Neural progenitor cell (in vitro differentiated cells): ENCODE measurements at places on chromosomes 3 and 15. TPM values are rescaled to one million over a fixed set of nuclear protein-coding genes. Genes with fewer than 3 reads are reported as not detected.

DNA sequence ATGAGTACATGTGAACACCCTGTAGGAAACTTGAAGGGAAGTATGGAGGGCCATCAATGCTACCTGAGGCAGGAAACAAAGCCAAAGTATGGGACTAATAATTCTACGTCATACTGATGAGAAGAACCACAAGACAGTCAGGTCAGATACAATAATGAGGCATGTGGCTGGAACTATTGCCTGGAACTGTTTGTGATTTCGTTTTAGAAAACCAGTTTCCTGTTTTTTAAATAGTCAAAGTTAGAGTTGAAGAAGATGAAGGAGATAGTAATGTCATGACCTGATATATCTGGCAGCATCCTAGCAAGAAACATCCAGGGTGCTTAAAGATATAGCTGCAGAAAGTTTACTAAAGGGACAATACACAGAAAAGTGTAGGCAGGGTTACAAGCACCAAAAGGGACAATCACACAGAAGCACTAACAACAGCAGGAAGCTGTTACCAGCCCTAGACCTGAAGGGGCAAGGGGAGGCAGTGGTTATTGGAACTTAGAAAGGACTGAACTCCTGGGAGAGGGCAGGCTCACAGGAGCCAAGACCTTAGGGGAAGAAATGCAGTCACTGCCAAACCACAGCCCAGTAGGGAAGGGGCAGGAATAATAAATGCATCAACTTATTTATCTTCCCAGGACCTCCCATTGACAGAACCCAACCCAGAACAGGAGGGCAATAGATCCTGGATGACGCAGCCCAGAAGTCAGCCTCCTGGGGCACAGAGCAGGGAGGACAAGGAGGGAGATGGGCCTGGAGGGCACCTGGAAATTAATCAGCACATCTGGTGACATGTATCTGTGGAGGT lies 302.1 kb upstream of the STT3B start:
- no peak for DNase-seq

GRCh38 chr3:127090218-127091160 lies 102.4 kb upstream of the PRR23E start:
- no peak for DNase-seq

DNA sequence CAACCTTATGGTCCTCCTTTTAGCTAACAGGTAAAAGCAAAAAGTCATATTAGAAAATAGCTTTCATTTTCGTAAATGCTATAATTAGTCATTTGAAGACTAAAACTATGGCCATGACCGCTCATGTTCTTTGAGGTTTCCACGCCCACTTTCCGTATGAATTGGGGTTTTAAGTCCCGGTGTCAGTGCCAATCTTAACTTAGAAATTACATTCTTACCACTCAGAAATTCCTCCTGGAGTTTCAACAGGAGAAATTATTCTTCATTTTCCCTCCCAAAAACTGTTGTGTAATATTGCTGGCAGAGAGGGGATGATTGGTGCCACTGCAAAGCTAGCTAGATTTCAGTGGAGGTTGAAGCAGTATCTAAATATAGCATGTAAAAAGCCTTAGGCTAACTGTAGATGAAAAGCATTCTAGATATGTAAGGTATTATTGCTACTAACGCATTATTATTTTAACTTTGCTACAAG lies 71.0 kb upstream of the MDFIC2 start:
- DNase-seq = no peak

GRCh38 chr15:77040673-77041072 lies 30.2 kb downstream of the TSPAN3 start:
- no peak for DNase-seq

The PTPN9 gene
- 8.6 and 11.4 TPM in 2 replicates for total RNA-seq

GRCh38 chr3:53166781-53167291 lies 5.8 kb downstream of the PRKCD start:
- no peak for DNase-seq

DNA sequence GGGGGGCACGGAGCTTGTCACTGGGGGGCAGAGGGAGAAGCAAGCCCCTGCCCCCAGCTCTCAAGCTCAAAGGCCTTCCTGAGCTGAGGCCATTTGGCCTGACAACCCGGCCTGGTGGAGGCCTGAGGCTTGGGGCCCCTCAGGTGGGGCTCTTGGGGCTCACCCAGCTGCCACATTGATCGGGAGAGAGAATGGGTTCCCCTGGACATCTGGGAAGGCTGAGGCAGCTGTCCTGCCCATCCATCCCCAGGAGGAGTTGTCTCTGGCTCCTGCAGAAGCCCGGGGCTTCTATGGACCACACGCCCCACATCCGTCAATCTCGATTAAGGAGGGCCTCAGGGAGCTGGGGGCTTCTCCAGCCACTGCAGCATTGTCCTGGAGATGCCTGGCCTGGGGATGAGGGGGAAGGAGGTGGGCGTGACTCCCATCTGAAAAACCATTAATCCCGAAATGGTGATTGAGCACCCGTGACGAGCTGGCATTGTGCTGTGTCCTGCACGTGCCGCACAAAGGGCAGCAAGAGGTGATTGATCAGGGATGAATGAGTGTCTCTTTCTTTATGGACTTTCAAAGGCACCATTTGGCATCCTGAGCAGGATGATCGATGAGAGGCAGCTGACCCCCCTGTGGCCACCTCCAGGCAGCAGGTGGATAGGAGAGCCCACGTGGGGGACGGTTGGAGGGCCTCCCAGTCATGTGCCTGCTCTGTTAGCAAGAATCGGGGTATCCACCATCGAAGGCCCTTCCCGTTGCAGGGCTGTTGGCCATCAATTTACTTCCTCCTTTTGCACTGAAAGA lies 17.2 kb upstream of the CRABP1 start:
- peak; percentile 58 for DNase-seq

The GPR160 gene
- 4.3 and 6.0 TPM in 2 replicates for total RNA-seq

GRCh38 chr3:120743556-120744195 lies 1.1 kb downstream of the GTF2E1 start:
- DNase-seq = no peak

DNA sequence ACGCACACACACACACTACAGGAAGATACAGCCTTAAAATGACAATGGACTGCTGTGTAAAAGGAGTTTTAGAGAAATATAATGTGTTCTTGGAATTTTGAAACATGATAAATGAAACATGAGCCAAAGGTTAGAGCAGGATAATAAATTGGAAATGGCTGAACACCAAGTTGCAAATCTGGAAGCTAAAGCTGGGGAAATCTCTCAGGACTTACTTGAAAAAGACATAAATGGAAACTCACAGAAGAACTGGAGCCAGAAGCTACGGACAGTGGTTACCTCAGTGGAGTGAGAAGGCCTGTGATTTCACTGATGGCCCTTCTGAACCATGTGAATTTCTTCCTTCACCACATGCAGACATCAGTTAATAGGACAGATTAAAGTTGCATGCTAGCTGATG lies 37.3 kb upstream of the ATP10A start:
- no peak for DNase-seq

GRCh38 chr15:66089509-66089908 lies 164.0 kb downstream of the MEGF11 start:
- DNase-seq = no peak

The ZNF860 gene
- 0.22 and 0.43 TPM in 2 replicates for total RNA-seq

The ARL8B gene
- 29.2 and 39.3 TPM in 2 replicates for total RNA-seq

GRCh38 chr3:118970819-118971218 lies 63.8 kb downstream of the IGSF11 start:
- DNase-seq = no peak

GRCh38 chr3:194761384-194761783 lies 75.7 kb downstream of the FAM43A start:
- DNase-seq = no peak

DNA sequence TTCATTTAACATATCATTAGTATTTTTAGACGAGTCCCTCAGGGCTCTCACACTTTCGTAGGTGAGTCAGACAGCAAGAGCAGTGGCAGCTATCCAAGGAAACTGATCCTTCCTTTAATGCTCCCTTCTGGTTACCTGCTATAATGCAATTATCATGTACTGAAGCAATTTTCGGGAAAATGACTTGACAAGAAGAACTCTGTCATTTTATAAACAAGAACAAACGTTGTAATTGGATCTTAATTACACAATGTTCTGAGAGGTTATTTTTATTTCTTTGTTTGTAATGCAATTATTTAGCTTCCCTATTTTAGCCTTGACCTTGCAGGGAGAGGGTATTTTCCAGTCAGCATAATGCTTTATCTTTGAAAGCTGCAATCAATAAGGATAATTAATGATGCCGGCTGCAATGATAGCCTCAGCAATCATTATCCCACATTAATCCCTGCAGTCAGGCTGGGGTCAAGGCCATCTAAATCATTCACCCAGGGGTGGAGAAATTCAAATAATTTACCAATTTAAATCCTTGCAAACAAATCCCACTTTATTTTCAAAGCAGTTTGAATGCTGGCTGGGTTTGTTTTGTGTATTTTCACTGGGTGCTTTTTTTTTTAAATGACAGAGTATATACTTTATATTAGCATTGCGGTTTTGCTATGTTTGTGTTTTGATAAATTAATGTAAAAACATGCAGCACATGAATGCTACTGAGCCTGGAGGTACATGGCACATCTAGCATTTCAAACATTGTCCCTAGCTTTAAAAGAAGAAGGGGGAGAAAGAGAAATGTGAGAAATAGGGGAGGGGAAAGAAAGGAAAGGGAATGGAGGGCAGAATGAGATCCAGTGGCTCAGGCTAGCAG lies 249.9 kb downstream of the SHOX2 start:
- DNase-seq = no peak

DNA sequence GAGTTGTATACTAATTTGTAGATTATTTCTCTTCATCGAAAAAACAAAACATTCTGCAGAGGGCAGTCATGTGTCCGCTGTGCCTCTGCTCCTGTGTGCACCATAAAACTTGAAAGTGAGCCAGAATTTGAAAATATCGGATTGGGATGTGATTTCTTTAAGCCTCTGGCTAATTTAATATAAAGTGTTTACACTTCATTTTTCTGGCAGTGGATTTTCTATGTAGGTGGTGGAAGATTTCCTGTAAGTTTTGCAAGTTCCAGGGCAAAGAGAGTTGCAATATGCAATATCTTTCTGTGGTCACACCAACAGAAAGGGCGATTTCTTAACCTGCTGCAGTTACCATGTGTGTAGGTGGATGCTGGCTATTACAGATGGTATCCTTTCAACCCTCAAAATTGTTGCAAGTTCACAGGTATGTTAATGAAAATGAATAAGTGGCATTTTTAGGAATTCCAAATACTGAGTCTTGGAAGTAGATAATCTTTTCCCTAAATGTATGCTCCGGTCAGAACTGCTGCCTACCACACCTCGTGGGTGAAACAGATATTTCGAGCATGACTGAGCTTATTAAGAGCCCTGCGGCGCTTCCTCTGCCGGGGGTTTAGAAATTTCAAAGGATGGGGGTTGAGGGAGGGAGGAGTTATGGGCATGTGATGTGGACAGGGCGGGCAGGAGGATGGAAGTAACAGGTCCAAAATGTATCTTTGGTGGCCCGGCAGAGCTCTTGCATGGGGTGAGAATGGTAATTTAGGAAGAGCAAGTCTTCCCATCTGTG lies 134.0 kb downstream of the PGPEP1L start:
- DNase-seq = peak; percentile 78

DNA sequence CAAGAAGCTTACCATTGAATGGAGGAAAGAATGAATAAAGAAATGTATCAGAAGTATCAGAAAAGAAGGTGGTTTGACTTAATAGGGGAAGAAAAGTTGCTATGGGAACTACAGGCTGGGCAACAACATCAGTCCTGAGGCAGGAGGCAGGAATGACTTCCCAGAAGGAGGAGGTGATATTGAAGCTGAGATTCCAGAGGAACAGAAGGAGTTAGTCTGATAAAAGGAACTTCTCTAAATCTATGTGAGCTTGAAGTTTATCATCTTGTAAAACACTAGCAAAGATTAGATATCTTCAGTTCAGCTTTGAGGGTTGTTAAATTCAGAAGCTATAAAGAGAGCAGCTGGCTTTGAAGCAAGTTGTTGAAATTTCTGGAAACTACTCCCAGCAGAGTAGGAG lies 213.3 kb upstream of the THRB start:
- DNase-seq = no peak

GRCh38 chr3:48151807-48152427 lies 36.3 kb downstream of the CDC25A start:
- DNase-seq = no peak

GRCh38 chr15:45921376-45921775 lies 286.5 kb downstream of the SQOR start:
- DNase-seq = no peak

- peak; percentile 42 for DNase-seq
Measured at GRCh38 chr3:20930034-20930433, 744.0 kb upstream of the SGO1 start.

DNA sequence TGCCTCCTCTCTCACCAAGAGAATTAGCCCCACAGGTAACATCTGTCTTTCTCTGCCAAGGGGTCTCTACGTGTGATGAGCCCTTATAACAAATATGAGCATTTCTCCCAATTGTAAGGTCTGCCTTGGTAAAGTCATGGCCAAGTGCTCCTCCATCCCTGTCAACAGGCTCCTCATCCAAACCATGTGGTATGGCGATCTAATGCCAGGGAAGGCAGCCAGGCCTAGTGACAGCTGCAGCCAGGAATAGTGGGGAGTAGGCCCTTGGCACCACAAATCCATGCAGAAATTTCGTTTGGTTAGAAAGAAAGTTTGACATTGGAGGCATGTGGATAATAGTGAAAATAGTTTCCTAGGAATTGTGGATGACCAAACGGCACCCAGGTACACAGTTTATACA lies 4.7 kb upstream of the LRTM1 start:
- DNase-seq = no peak

DNA sequence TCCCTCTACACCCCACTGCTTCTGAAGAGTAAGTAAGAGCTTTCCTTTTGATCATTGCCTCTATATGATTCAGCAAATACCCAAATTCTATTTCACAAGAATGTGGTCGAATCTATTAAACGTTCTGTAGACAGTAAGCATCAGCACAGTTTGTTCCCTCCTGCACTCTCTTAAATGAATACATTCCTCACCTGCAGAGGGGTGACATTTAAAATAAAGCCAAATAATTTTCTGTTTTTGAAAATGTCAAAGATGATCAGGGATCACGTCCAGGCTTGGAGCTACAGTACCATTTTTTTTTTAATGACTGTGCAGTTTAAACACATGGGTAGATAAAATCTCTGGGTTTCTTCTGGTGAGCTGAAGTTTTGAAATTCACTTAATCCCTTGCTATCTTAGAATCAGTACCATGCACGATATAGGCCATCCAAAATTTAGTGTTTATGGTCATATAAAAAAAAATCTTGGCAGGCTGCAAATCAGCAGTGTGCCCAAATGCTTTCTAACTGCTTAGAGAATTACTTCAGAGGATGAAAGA lies 12.8 kb downstream of the PYDC2 start:
- DNase-seq = no peak

DNA sequence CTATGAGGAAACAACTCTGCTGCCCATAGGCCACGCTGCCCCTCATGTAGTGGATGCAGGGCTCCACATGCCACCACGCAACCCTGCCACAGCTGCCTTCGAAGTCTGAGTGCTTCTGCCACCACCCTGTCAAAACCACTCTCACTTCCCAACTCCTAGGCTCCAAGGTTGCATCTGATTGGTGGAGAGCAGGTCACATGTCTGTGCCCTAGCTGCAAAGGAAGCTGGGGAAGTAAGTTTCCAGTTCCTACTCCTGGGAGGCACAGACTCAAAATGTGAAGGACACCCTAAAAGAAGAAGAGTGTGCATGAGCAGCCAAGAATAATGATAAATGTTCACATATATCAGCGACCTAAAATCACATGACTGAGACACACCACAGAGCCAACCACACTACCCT lies 31.9 kb upstream of the TICRR start:
- DNase-seq = no peak
